ENCODE measurements at places on chromosomes 7 and 10. TPM values are rescaled to one million over a fixed set of nuclear protein-coding genes. Genes with fewer than 3 reads are reported as not detected.
A peak's percentile ranks its signal among the peaks of the same experiment; 100 is the strongest.

The CALML5 gene
- not detected for total RNA-seq

DNA sequence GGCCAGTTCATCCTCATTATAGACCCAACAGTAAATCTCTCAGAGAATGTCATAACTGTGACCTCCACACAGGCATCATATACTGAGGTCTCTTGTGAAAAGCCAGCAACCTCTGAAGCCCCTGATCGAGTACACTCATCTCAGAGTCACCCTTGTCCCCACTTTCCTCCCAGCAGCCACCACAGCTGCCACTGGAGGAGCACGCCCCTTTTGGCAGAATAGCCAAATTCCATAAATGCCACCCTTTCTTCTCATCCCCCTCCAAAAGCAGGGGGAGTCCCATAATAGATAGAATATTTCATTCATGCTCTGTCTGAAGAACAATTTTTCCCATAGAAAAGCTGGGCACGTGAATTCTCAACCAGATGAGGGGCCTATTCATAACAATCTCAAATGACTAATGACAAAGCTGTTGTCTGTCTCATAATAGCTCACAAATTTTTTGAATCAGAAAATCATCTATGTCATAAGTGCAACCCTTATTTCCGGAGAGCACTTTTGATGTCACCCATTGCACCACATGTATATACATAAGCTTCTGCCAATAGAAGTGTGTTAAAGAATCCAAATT, 47.4 kb downstream of the SGMS1 start:
- H3K36me3 ChIP-seq = peaks cover 2% of the 10 kb centered on the region
- H3K4me1 ChIP-seq = peaks cover 62% of the 10 kb centered on the region
- H3K4me3 ChIP-seq = no peak overlapping the region
- peak overlapping the region; percentile 85 for H3K27ac ChIP-seq

- H3K27ac ChIP-seq = peak overlapping the region; percentile 49
- H3K36me3 ChIP-seq = no peaks in the 10 kb centered on the region
- peak; percentile 53 for DNase-seq
- peaks cover 9% of the 10 kb centered on the region for H3K4me1 ChIP-seq
- no peak overlapping the region for H3K4me3 ChIP-seq
- H3K27me3 ChIP-seq = no peaks in the 10 kb centered on the region
These were observed 131.1 kb upstream of the RSU1 start for GRCh38 chr10:16948361-16948760.

DNA sequence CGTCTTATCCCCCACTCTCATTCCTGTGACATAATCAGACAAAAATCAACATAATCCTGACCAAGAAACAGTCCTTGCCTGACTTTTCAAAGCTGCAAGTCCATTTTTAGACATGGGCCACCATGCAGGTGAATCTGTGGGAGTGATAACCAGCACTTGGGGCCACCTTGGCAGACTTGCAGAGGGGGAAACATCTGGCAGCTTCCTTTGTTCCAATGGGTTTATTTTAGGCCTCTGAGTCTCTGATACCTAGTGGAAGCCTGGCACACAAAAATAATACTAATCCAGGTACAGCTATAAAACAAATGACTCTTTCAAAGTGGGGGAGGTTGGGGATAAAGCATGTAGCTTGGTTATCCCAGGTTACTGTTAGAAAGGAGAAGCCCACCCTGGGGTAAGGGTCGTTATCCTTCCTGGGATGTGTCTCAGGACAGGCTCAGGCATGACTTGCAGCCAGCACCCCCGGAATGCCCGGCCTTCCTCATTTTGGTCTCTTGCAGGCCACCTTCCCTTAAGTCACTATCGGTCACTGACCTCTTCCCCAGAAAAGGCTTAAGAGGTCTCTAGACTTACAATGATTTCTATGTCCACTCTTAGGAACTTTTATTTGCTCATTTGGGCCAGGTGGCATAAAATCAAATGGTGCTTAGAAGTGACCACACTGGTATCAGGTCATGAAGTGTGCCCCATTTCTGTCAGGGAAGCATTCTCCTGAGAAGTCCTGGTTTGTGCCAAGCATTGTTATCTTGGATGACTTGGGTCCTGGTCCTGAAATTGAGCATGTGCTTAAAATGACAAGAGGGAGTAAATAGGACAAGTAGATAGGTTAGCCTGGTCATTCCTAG, 37.6 kb downstream of the EEPD1 start:
- H3K4me1 ChIP-seq = peaks cover 16% of the 10 kb centered on the region
- DNase-seq = no peak
- H3K4me3 ChIP-seq = no peak overlapping the region
- peaks cover 13% of the 10 kb centered on the region for H3K36me3 ChIP-seq

DNA sequence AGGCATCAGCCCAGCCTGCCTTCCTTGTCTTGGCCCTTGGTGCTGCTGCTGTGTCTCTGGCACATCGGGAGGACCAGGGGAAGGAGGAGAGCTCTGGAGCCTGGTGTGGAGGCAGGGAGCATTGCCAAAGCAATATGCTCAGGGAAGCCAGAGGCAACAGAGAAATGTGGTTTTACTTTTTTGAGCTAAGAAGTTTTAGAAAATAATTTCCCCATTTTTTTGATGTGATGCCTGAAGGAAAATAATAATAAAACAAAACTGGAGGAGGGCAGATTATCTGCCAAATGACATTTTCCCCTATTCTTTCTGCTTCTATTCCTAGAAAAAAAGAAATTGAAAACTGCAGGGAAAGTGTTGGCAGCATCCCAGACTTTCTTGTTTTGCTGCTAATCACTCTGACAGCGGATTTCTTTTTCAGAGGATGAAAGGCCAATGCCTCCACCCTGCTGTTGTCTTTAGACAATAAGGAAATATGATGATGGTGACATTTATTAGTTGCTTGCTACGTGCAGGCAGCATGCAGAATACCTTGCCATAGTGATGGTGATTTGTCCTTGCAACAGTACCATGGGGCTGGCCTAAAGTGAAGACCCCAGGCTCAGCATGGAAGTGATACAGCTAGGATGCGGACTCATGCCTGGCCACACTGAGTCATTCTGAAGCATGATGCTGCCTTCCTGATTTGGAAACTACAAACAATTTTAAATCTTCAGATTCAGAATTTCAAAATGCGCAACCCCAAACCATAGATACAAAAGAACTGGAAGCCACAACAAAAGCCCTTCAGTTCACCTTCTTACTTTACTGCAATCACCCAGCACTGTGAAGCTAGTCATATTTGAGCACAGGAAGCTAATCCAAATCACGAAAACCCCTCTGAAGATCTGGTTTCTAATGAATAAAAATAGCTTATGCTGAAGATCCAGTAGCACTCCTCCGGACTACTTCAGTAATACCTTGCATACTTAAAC, 260.2 kb upstream of the TMEM72 start:
- no peak for DNase-seq
- no peaks in the 10 kb centered on the region for H3K27me3 ChIP-seq
- H3K4me1 ChIP-seq = no peaks in the 10 kb centered on the region
